ENCODE measurements at places on chromosomes 5 and 9.

DNA sequence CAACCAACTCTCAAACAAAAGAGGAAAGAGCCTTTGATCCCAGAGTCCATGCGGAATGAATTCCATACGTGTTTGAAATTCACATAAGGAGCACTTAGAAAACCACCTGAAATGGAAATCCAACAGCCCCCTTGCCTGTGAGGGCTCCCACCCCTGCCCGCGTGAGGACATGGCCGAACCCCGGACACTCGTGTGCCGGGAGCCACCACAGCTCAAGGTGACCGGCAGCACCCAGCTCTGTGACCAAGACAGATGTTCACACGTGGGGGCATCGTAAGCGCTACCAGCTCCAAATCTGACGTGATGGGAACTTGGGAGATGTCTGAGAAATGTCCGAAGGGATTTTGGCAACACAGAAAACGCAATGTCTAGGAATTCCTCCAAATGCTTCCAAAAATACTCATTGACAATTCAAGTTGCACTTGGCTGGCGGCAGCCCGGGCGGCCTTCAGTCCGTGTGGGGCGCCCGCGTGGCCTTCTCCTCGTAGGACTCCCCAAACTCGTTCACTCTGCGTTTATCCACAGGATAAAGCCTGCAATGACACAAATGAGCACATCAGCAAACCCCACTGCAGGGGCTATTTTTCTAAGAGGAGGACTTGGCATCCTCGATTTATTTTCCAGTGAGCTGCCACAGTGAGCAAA, 23.2 kb upstream of the TERT start:
- peaks cover 16% of the 10 kb centered on the region for H3K4me1 ChIP-seq
- no peak overlapping the region for H3K4me3 ChIP-seq
- DNase-seq: no peak
- H3K27me3 ChIP-seq: no peaks in the 10 kb centered on the region
- H3K27ac ChIP-seq: no peak overlapping the region

GRCh38 chr5:67032921-67033664, 163.5 kb downstream of the CD180 start:
- H3K4me3 ChIP-seq: no peak overlapping the region
- no peak overlapping the region for H3K27ac ChIP-seq
- no peaks in the 10 kb centered on the region for H3K4me1 ChIP-seq
- no peak for DNase-seq
- peaks cover 43% of the 10 kb centered on the region for H3K27me3 ChIP-seq
- no peaks in the 10 kb centered on the region for H3K36me3 ChIP-seq

GRCh38 chr5:175826980-175827379, 44.4 kb upstream of the CPLX2 start:
- no peaks in the 10 kb centered on the region for H3K36me3 ChIP-seq
- H3K27ac ChIP-seq: no peak overlapping the region
- H3K27me3 ChIP-seq: no peaks in the 10 kb centered on the region

DNA sequence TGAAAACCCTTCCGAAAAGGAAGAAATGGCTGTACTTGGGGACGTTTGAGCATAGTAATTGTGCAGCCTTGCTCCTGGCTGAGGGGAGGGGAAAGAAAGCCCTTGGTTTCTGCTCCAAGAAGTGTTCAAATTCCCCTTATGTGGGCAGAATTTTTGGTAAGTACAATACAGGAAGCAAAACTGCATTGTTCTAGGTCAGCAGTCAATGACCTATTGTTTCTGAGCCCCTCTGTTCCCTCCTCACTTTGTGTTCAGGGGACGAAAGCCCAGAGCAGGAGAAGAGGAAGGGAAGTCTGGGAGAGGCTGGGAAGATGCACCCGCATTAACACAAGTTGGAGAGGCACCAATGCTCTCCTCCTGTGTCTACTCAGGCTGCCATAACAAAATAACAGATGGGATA, 11.9 kb downstream of the BASP1 start:
- H3K36me3 ChIP-seq: no peaks in the 10 kb centered on the region
- H3K4me1 ChIP-seq: no peaks in the 10 kb centered on the region
- H3K4me3 ChIP-seq: no peak overlapping the region

DNA sequence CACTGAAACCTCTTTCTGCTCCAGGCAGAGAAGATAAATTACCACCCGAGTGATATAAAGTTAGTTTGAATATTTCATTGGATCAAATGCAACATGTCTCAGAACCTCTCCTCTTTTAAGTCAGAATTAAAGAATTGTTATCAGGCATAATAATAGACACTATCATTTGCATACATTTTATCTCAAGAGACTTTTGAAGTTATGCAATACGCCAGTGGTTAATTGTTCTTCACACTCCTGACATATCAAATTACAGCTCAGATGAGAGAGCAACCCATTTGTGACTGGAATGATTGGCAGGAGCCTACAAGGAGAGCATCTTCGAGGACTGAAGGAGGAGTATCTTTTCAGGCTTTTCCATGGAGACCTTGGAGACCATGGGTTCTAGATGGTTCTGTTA, 452.2 kb downstream of the KDM4C start:
- H3K36me3 ChIP-seq: no peaks in the 10 kb centered on the region
- H3K27ac ChIP-seq: no peak overlapping the region
- no peak for DNase-seq
- H3K27me3 ChIP-seq: peaks cover 24% of the 10 kb centered on the region
- no peaks in the 10 kb centered on the region for H3K4me1 ChIP-seq

DNA sequence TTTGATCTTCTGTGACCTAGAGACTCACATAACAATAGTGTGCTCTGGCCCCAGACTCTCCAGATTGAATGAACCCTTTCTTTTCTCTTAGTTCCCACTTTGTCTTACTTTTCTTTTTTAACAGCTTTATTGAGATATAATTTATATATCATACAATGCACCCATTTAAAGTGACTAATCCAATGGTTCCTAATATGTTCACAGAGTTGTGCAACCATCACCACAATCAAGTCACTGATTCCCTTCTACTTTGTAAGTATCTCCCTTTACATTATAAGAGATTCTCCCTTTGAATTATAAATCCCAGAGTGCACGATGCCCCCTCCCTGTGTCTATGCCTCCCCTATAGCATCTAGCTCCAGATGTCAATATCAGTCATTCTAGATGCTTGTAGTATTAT, 172.4 kb downstream of the HINT1 start:
- H3K27ac ChIP-seq: no peak overlapping the region
- H3K4me3 ChIP-seq: no peak overlapping the region
- no peak for DNase-seq
- no peaks in the 10 kb centered on the region for H3K27me3 ChIP-seq

GRCh38 chr5:129917224-129917623, 13.0 kb downstream of the CHSY3 start:
- no peaks in the 10 kb centered on the region for H3K4me1 ChIP-seq
- H3K4me3 ChIP-seq: no peak overlapping the region
- no peak for DNase-seq

DNA sequence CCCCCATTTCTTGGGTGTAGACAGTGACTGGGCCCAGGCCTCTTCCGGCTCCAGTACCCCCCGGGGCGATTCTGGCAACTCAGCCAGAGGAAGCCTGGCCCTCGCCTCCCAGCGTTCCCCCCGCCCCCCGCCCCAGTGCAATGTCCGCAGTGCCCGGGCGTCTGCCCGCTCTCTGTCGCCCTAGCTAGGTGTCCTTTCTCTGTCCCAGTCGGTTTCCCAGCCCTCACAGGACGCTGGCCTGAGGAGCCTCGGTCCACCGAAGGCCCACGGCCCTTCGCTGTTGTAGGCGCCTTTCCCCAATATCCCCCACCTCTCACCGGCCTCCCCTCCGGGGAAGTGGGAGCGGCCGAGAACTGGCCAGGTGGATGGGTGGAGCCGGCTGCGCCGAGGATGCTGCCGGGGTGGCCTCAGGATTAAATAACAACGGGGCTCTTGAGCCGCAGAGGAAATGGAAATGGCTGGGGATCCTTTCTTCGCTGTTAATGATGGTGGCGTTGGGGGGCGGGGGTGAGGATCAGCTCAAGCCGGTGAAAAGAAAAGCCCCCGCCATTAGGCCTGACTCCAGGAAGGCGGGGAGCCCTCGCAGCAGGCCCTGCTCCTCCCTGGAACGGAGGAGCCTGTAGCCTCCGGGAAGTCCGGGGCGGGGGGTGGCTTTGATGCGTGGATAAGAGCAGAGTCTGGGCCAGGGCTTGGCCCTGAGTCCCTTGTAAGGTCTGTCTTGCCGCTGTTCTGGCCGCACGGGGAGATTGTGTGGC, 1.1 kb upstream of the SPRY4 start:
- peak; percentile 63 for DNase-seq
- H3K4me1 ChIP-seq: peaks cover 53% of the 10 kb centered on the region
- H3K4me3 ChIP-seq: peak overlapping the region; percentile 78
- H3K36me3 ChIP-seq: peaks cover 13% of the 10 kb centered on the region

- peaks cover 28% of the 10 kb centered on the region for H3K4me1 ChIP-seq
- no peak overlapping the region for H3K27ac ChIP-seq
- DNase-seq: no peak
- H3K4me3 ChIP-seq: no peak overlapping the region
These were observed 5.0 kb downstream of the P4HA2 start for GRCh38 chr5:132222649-132223038.

GRCh38 chr9:121888438-121888775, 204.7 kb downstream of the TTLL11 start:
- DNase-seq: no peak
- H3K27me3 ChIP-seq: no peaks in the 10 kb centered on the region
- H3K27ac ChIP-seq: no peak overlapping the region
- no peak overlapping the region for H3K4me3 ChIP-seq

DNA sequence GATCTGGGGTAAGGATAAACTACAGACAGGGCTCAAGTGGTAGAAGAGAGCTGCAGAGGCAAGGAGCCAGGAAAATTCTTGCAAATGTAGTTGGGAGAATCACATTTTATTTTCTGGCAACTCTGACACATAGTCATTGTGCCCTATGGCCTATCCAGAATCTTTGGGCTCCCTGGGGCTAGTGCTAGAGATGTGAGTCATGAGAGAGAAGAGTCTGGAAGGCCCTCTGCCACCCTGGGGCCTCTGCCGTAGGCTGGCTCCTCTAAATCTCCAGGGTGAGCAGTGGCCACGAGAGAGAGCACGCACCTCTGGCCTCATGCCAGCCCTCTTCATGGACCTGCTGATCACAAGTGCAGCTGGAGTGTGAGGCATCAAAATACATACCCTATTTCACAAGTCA, 74.3 kb upstream of the SSBP2 start:
- H3K4me1 ChIP-seq: peaks cover 3% of the 10 kb centered on the region
- H3K4me3 ChIP-seq: no peak overlapping the region
- H3K27me3 ChIP-seq: no peaks in the 10 kb centered on the region

DNA sequence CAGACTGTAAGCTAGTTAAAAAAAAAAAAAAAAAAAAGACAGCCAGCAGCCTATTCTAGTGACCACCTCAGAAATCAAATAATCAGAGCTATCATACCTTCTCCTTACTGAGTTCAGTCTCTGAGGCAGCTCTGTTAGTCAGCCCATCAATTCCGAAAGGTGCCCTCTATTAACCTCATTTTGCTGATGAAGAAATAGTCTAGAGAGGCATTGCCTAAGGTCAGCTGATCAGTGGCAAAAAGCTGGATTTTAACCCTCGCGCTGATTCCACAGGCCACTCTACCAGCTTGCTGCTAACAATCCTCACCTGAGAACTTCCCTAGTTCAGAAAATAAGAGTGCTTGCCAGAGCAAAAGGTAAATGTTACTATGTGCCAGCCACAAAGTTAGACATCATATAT, 172.0 kb downstream of the DENND1A start:
- H3K27ac ChIP-seq: no peak overlapping the region
- 0 out of 2 replicates have a peak, but pooled peaks cover 3% of the 10 kb centered on the region for H3K4me1 ChIP-seq
- H3K27me3 ChIP-seq: no peaks in the 10 kb centered on the region
- H3K36me3 ChIP-seq: no peaks in the 10 kb centered on the region
- DNase-seq: no peak

- H3K27ac ChIP-seq: no peak overlapping the region
- no peak overlapping the region for H3K4me3 ChIP-seq
- no peak for DNase-seq
- no peaks in the 10 kb centered on the region for H3K27me3 ChIP-seq
These were observed 9.1 kb downstream of the SWI5 start for GRCh38 chr9:128285033-128285784.

DNA sequence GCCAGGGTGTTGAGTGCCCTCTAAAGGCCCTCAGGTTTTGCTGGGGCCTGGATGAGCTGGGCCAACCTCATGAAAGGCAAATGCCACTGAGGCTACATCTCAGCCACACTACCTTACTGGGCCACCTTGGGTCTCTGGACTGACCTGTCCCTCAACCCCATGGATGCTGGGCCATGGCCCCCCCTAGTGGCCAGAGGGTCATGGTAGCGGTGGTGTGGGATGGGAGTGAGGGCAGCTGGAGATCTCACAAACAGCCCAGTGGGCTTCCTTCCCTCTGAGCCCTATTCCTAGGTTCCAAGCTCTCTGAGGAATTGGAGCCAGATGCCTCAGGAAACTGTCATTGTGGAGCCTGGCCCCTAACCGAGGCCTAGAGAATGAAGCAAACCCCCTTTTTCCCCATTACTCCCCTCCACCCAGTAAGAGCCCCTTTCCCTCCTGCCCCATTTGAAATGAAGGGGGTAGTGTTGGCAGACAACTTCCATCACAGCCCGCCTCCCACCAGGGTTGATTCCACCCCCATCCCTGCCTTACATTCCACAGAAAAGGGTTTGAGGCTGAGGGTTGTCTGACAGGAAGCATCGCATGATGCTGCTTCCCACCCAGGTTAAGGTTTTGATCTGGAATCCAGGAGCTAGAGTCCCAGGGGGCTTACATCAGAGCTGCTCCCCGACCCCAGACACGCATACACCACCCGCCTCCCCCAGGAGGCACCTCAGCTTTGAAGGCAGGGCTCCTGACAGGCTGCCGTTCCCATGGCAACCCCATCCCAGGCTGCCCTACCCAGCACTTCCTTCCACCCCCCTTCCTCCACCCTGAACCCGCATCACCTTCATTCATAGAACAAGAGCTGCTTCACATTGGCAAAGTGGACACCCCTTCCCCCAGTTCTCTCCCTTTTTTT, 63.9 kb downstream of the PCDH1 start:
- H3K27ac ChIP-seq: no peak overlapping the region
- 0 out of 2 replicates have a peak, but pooled peaks cover 5% of the 10 kb centered on the region for H3K27me3 ChIP-seq
- H3K36me3 ChIP-seq: no peaks in the 10 kb centered on the region

GRCh38 chr9:94147776-94148175, 63.5 kb downstream of the PTPDC1 start:
- no peaks in the 10 kb centered on the region for H3K4me1 ChIP-seq
- DNase-seq: no peak
- H3K36me3 ChIP-seq: no peaks in the 10 kb centered on the region
- no peak overlapping the region for H3K4me3 ChIP-seq
- no peak overlapping the region for H3K27ac ChIP-seq

DNA sequence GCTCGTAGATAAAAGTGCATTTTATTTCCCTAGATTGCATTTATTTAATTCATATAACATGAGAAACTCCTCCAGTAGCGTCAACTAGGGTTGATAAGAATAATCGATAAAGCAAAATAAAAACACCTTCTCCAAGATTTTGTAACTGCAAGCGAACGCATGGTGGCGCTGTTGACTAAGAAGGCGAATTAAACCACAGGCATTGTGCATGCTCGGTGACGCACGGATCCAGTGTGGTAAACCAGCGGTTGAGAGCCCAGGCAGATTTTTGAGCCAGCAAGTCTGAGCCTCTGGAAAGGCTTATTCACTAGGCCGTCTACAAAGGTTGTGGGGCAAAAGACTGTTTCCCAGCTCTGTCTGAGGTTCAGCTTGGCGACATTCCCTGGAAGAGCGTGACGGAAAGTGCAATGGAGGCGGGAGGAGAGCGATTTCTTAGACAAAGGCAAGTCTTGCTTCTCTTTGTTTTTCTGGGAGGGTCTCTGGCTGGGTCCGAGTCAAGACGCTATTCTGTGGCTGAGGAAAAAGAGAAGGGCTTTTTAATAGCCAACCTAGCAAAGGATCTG, at the start of gene PCDHB3:
Gene PCDHB3 (plus strand): TSS at position 231 of the 563 bp plus-strand sequence. CDS start 177 bp downstream, at position 408.
- no peaks in the 10 kb centered on the region for H3K4me1 ChIP-seq
- H3K27me3 ChIP-seq: no peaks in the 10 kb centered on the region
- no peak within 1 kb of the TSS for H3K27ac ChIP-seq
- H3K4me3 ChIP-seq: no peak within 1 kb of the TSS
- no peaks in the 10 kb centered on the region for H3K36me3 ChIP-seq
- peak; percentile 16 for DNase-seq

Data from HCT116 (cell line).